CD4-positive, alpha-beta memory T cell (primary cell): ENCODE measurements at places on chromosomes 5 and 9.

DNA sequence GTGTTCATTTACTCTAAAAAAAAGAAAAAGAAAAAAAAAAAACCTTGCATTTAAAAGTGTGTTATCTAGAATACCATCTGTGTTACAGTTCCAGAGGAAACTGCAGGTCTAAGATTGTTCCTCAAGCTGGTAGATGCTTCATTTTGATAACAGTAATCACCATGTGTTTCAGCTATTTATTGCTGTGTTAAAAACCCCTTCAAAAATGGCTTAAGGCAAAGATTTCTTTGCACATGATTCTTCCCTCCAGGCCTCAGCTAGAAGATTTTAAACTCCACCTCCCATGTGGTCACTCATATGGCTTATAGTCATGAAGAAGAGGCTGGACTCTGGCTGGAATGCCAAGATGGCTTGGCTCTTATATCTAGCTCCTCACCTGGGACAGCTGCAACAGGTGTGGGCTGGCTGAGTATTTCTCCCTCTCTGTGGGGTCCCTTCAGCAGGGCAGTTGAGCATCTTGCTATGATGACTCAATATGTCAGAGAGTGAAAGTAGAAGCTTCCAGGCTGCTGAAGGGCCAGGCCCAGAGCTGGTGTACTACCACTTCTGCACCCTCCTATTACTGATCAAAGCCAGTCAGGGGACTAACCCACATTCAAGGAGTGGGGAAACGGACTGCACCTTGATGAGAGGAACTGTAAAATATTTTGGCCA, 920.4 kb upstream of the DMAC1 start:
- DNase-seq = no peak

GRCh38 chr9:87334366-87334765, 163.3 kb upstream of the DAPK1 start:
- no peak for DNase-seq

DNA sequence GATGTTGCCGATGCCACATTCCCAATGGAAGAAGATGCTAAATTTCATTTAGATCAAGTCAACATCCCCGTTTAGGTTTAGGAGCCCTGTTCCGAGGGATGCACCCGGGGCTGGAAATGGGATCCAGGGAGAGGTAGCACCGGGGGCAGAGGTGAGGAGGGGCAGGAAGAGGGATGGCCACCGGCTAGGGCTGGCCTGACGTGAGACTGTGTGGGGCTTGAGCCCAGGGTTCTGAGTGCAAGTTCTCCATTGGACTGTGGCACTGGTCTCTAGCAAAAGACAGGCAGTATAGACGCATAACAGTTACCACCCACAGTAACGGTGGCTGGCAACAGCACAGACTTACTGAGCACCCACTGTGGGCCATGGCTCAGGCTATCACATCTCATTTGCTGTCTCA, 209.0 kb upstream of the MVB12B start:
- no peak for DNase-seq

DNA sequence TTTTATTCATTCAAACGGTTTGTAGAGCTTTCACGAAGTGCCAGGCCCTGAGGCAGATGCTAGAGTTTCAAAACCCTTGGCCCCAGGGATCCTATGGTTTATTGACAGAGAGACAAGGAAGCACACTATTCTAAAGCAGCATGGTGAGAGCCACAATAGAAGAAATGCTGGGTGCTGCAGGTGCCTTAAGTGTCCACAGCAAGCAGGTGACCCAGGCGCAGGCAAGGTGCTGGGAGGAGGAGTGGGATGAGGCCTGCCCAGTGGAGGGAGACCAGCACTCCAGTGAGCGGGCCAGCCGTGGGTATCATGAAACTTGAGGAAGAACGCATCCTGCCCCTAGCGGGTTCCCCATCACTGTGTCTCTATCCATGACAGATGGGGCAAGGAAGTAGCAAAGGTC, 71.0 kb downstream of the OSMR start:
- DNase-seq = no peak

DNA sequence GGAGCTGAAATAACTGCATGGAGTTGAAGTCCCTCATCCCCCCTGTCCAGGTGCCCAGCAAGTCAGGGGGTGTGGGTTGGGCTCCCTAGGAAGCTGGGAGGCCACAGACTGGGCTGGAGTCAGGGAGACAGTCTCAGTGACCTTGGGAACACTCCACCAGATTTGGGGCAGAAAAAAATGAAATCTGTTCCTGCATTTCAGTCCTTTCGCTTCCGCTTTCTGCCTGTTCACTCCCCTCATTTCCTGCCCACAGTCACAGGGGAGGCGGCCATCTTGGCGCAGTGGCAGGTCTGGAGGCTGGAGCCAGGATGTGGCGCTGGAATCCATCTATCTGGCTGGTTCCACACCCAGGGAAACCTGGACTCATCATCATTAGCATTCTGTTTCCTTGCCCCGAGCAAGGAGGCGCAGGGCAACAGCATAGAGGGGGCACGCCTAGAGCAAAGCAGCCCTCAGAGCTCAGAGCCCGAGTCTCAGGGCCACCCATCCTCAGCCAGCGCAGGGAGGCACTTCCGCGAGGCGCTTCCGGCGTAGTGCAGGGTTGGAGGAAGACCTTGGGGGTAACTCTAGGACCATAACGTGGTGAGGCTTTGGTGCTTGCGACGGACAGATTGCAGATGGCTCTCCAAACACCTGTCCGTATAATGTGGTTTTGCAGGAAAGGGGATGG, 86.2 kb upstream of the HSPA9 start:
- no peak for DNase-seq

GRCh38 chr9:92266486-92266885, 27.0 kb downstream of the IARS1 start:
- no peak for DNase-seq

GRCh38 chr9:79812099-79812498, 240.3 kb downstream of the TLE4 start:
- no peak for DNase-seq

- no peak for DNase-seq
These were observed 19.0 kb downstream of the KDM3B start for GRCh38 chr5:138371454-138371853.

GRCh38 chr9:98964911-98965336, 21.2 kb downstream of the COL15A1 start:
- no peak for DNase-seq

DNA sequence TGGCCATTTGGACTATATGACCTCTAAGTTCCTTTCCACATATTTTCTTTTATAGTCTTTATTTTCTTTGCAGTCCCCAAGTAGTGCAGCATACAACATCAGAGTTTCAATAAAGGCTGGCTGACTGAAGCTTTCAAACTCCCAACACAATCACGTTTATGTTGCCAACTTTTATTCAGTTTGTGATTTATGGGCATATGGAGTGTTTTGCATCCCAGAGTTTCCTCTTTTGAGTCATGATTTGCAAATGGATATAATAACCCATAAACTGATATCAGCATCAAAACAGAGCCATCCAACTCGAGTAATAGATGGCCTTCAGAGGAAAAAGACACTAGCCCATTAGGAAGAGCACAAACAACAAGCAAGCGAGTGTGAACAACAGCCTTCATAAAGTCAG, 414.0 kb downstream of the ELAVL2 start:
- no peak for DNase-seq

GRCh38 chr5:177997846-177998245, 1.8 kb upstream of the PROP1 start:
- no peak for DNase-seq

DNA sequence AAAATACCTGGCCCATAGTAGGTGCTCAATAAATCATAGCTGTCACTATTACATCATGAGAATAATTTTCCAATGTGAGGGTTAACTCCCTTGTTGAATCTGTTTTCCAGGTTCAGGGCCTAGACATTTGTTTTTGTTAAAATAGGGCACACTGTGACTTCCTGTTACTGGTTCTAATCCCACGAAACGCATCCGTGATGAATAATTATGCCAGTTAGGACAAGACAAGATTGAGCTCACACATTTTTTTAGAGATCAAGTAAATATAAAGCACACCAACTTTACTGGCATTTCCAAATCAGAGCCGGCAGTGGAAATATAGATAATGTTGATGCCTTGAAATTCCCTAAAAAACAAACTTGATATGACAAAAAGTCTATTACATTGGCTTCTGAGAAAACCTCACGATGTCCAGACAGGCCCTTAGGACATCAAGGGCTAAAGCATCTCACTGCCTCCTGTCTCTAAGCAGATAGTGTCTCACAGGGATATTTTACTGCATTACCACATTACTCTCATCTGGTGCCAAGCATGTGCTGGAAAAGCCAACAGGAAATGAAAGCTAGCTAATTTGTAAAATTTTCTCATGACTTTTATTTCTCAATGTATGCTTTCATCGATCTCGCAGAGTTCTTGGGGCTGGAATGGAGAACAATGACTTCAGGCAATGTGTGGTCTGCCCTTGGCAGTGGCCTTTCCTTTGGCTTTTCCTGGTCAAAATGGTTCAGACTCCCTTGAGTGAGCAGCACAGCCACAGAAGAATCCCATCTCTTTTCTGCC, 414.3 kb upstream of the PAPPA start:
- DNase-seq = no peak

DNA sequence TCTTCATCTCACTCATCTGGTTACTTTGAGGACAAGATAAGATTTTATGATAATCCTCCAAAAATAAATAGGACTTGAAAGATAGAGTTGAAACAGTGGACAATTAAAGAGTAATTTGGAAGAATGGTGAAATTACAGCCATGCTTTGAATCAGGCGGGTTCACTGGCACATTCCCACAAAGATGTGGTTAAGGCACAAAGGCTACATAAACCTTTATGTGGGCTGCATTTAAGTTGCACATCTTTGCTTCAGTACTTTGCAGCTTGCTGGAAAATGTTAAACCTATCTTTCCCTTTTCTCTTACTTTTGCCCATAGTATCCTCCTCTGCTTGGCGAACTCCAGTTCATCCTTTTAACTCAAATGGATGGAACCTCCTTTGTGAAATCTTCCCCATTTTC, 92.2 kb upstream of the TNFAIP8 start:
- DNase-seq = no peak

- DNase-seq = no peak
These were observed 45.2 kb upstream of the FCN2 start for GRCh38 chr9:134835448-134835847.

DNA sequence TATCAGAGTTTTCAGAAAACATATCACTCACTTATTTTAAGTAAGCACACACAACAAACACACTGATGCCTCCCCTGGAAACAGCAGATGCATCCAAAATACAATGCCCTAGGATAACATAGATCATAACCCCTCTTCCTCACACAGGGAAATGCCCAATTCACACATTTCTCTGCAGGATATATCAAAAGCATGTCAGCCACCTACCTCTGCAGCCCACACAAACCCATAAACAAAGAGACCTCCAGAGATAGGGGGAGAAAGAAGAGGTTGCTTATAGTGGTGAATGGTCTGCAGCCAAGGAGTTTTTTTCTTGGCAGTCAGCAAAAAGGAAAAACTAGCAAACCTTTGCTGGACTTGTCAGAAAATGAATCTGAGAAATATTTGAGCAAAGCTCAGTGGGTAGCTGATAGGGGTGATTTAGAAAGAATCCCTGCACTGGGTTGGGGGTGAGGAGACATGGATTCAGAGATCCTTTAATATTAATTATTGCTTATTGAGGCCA, 36.1 kb downstream of the ABLIM3 start:
- no peak for DNase-seq

DNA sequence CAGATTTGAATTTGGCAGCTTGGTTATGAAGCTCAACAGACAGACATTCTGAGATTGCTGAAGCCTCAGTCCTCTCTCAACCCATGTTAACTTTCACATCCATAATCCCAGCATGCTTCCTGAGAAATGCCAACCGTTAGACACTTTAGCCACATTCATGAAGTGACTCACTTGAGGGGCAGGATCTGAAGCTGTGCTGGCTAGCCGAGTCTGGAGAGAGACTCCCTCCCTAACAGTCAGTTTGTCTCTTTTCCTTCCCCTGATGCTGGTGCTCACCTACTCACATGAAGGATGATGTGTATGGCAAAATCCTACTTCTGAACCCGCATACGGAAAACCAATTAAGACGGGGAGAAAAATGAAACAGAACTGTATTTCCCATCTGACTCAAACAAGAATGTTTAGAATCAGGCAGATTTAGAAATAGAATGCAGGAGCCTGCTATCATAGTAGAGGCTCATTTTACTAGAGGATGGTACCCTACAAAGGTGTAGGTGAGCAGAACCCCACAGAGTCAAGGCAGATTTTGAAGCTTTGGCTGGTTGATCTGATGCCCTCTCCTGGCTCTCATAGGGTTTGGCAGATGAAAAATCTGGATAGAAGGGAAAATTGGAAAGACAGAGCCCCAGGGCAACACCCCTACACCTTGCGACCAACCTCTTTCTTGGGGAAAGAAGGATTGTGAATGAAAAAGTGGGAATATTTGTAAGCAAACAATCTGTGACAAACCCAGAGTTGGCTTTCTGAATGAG, 150.9 kb upstream of the LHFPL2 start:
- no peak for DNase-seq

- no peak for DNase-seq
These were observed 53.8 kb downstream of the ALDH1A1 start for GRCh38 chr9:72898784-72899733.

DNA sequence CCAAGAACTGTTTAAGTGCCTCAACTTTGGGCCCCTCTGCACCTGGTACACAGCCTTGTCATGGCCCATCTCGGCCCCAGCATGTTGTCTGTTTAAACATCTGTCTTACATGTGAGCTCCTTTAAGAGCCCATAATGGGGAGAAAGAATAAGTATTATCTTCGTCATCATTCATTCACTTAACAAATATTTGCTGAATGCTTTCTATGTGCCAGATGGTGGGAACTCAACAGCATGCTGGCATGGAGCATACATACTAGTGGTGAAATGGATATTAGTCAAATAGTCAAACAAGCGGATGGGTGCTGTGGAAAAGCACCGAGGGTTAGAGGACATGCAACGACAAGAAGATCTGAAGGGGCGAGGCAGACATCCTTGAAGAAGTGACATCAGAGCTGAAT, 54.5 kb downstream of the GABBR2 start:
- DNase-seq = no peak

- no peak for DNase-seq
These were observed 83.2 kb downstream of the TNC start for GRCh38 chr9:115034801-115035200.

DNA sequence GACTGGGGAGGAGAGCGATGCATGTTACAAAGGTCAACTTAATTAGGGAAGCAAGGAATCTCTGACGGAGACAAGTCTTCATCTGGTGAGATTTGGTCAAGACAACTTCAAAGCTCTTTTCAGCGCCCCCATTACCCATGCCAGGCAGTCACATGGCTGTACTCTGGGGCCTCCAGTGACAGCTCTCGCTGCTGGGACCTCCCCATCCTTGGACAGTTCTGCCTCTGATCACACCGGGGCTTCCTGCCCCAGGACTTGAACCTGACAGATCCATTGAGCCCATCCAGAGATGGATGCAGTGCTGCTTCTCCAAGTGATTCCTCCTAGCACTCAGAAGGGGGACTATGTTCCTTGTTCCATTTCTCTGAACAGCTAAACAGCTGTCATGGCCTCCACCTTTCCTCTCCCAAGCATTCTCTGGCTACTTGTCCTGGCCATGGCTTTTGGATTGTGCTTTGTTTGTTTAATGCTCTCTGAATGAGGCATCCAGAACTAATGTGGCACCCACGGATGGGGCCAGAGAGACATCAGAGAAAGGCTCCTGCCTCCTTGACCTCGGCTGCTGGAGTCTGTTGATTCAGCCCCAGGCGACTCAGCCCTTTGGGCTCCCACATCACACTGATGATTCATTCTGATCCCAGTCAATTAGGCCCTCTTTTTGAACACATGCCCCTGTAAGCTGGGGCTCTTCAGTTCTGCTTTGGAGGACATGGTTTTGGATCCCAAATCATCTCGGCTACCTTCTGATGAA, 122.1 kb upstream of the ADAMTS16 start:
- DNase-seq = no peak

GRCh38 chr9:78150312-78150982, 85.4 kb upstream of the CEP78 start:
- DNase-seq = no peak

GRCh38 chr5:24642022-24642421, 2.8 kb downstream of the CDH10 start:
- no peak for DNase-seq
